ENCODE measurements at places on chromosomes 5 and 9. TPM values are rescaled to one million over a fixed set of nuclear protein-coding genes. Genes with fewer than 3 reads are reported as not detected.

- H3K36me3 ChIP-seq: no peaks in the 10 kb centered on the region
- no peak overlapping the region for H3K4me3 ChIP-seq
- H3K27ac ChIP-seq: no peak overlapping the region
Measured at GRCh38 chr9:78585909-78586308, 289.0 kb downstream of the PSAT1 start.

- H3K4me1 ChIP-seq: peaks cover 31% of the 10 kb centered on the region
- H3K27ac ChIP-seq: no peak overlapping the region
- H3K27me3 ChIP-seq: no peaks in the 10 kb centered on the region
- no peak for DNase-seq
- H3K36me3 ChIP-seq: peaks cover 2% of the 10 kb centered on the region
- H3K4me3 ChIP-seq: no peak overlapping the region
Measured at GRCh38 chr5:56733580-56733979, 81.8 kb upstream of the MAP3K1 start.

ADAMTS2 gene
- total RNA-seq: not detected

ANXA2R gene
- 14.5 TPM for total RNA-seq

DNA sequence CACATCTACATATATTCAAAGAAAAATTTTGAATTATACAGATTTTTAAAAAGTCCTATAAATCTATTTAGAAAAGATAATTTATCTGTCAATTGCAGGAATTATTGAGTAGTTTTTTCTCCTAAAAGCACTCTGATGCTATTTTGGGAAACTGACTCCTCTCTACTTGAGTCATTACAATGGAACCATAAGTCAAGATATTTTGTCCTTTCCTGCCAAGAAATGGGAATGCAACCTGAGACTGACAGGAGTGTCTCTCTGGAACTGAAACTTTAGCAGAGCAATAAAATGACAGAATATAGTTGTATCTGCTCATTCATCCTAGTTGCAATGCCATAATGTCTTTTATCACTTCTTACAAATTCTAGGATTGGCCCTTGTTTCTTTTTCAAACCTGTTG is 48.6 kb downstream of the CARTPT start:
- no peak for DNase-seq
- H3K4me1 ChIP-seq: peaks cover 5% of the 10 kb centered on the region
- H3K27ac ChIP-seq: no peak overlapping the region
- no peaks in the 10 kb centered on the region for H3K36me3 ChIP-seq
- no peak overlapping the region for H3K4me3 ChIP-seq

DNA sequence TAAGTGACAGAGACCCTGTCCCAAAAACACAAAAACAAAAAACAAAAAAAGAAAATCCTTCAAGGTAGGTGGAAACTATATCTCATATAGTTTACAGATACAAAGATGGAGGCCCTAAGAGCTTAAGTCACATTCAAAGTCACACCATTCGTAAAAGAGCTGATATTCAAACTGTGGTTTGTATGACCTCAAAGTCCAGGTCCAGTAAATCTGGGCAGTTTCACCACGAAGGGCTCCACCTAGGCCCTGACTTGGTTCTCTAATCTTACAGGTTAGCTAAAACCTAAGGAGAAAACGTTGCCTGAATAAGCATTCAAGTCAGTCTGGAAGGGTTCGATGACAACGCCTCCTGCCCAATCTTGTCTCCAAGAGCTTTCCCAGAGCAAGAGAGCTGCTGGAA is 44.1 kb downstream of the SUSD1 start:
- H3K4me1 ChIP-seq: no peaks in the 10 kb centered on the region
- peaks cover 32% of the 10 kb centered on the region for H3K36me3 ChIP-seq
- H3K27me3 ChIP-seq: no peaks in the 10 kb centered on the region
- DNase-seq: no peak

PCDHB13 gene
- total RNA-seq: not detected

HMGCR gene
- 99.8 TPM for total RNA-seq

DNA sequence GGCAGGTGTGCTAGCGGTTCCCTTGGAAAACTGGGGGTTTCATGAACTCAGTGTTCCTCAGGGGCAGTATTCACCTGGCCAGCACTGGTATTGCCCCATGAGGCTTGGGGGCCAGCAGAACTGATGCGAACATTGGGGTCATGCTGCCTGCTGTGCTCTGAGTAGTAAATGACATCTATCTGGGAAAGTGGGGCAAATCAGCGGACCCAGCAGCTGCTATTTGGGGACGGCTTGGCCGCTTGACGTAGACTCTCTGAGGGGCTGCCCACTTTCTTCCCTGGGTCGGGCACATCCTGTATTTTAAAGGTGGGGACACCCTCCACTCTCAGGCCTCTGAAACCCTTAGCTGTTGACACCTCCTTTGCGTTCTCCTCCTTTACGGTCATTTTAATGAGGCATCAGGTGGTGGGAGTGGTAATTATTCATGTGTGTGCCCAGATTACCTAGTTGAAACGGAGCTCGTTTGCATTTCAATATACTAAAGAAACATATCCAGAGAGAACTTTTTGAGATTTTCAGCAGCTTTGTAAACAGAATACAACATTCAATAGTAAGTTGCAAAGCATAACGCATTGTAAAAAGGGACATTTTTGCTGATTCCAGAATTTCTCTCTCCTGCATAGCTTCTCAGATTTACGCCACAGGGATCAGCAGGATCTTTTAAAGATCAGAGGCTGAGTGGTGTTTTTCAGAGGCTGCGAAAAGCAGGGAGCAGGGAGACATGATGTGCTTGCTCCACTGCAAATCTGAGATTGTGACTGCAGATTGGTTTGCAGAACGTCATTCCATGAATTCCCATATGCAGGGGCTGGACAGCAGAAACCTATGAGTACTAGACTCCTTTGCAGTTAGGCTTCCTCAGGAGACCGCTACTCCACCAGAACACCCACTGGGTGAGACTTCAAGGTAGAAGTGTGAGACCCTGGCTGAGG is 56.8 kb upstream of the ZFR start:
- H3K27ac ChIP-seq: no peak overlapping the region
- H3K27me3 ChIP-seq: peaks cover 22% of the 10 kb centered on the region
- no peaks in the 10 kb centered on the region for H3K36me3 ChIP-seq
- DNase-seq: no peak

DNA sequence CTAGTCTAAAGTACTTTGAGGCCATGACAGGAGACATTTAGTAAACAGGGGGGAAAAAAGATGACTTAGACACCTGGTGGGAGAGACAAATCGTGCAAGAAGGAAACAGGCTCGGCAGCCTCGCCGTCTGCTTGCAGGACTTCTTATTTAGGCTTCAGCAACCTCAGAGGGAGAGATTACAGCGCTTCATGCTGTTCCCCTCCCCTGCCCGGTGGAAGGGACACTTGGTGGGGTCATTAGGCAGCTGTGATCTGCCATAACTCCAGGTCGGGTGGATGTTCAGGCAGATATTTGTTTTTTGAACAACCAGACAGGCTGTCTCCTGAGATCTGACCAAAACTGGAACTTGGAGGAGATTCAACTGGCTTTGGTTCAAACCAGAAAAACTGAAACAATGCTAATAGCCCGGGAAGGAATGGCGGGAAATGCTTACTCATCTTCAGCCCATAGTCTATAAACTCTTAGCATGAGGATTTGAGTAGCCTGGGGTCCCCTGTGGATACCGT is 38.1 kb upstream of the CD180 start:
- peaks cover 7% of the 10 kb centered on the region for H3K36me3 ChIP-seq
- H3K27me3 ChIP-seq: no peaks in the 10 kb centered on the region
- no peak overlapping the region for H3K4me3 ChIP-seq
- DNase-seq: no peak

DNA sequence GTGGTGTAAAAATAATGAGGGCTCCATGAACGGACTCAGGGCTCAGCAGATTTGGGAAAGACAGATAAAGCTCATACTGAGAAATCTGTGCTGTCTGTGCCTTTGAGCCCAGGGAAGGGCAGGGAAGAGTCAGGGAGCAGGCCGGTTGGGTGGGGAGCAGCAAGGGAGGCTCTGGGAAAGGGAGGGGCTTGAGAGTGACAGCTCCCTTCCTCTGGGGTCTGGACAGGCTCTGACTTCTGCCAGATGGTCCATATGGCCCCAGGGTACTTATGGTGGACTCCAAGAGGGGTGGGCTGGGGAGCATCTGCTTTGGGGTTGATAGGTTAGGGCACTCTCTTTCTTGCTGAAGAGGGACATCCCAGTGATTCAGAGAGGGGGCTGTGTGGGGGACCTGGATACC is 2.1 kb downstream of the NPR2 start:
- H3K27me3 ChIP-seq: no peaks in the 10 kb centered on the region
- DNase-seq: no peak
- H3K4me1 ChIP-seq: peaks cover 26% of the 10 kb centered on the region
- H3K36me3 ChIP-seq: no peaks in the 10 kb centered on the region

- no peak for DNase-seq
- H3K27ac ChIP-seq: no peak overlapping the region
- H3K4me1 ChIP-seq: no peaks in the 10 kb centered on the region
Measured at GRCh38 chr5:94777056-94777880, 158.8 kb downstream of the SLF1 start.

DNA sequence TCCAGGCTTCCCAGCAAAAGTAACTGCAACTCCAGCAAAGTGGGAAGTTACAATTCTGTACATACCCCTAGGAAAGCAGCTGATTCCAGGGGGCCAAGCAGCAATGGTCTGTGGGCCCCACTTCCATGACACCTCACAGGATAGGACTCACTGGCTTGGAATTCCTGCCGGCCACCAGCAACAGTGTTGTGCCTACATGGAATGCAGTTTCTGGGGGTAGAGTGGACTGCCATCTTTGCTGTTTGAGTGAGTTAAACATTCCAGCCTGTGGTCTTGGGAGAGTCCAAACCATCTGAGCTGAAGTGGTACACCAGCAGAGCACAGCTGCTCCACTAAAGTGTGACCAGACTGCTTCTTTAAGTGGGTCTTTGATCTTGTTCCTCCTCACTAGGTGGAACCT is 13.4 kb upstream of the FBN2 start:
- no peak for DNase-seq
- H3K27ac ChIP-seq: no peak overlapping the region
- no peak overlapping the region for H3K4me3 ChIP-seq
- no peaks in the 10 kb centered on the region for H3K36me3 ChIP-seq

All from activated CD8-positive, alpha-beta memory T cell treated with anti-CD3 and anti-CD28 coated beads, Interleukin-2, amount 10 ng/mL, durations not matched to agents 7 days and 5 days (primary cell).